Breast epithelium (tissue), 4 donors: ENCODE measurements at places on chromosomes 12 and 14. TPM values are rescaled to one million over a fixed set of nuclear protein-coding genes. Genes with fewer than 3 reads are reported as not detected.

- DNase-seq: no peak
These were observed 2.1 kb downstream of the BIN2 start for GRCh38 chr12:51321882-51322281.

DNA sequence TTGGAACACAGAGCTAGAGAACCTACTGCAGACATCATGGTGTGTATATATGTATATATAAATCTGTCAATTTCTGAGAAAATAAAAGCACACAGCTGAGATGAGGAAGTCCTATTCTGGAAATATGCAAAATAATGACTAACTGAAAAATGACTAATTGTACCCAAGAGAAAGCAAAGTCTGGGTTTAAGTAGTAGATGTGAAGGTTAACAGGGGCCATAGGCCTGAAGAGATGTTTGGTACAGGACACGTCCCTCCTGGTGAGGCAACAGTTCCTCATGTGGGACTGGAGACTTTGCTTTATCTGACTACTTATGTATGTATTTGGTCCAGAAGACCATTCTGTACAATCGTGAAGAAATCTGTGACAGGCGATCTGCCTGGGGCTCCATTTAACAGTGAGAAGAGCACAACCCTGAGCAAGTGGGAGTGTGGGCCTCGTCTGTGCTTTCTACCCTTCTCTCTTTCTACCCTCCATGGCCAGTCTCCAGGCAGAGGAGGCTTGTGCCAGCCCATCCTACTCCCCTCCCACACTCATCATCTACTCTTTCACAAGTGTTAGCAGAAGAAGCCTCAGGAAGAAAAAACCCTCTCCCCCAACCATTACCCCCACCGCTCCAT is 67.5 kb downstream of the SLC41A2 start:
- DNase-seq: no peak

DNA sequence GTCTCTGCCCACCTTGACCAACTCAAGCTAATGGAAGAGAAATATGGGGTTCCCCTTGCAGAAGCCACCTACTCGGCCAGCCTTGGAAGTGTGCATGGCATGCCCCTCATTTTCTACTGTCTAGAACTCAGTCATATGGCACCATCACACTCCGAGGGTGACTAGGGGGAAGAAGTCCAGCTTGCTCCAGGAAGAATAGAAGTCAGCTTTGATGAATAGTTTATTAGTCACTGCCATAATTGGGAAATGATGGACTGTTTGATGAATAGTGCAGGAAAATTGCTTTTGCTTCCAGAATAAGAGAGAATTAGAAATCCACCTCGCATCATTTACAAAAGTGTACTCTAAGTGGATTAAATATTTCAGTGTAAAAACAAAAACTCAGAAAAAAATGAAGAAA is 1030.6 kb downstream of the VRK1 start:
- no peak for DNase-seq

GRCh38 chr12:84624601-84625000 is 288.0 kb downstream of the SLC6A15 start:
- DNase-seq: no peak

GRCh38 chr14:77985211-77985615 is 185.0 kb upstream of the NRXN3 start:
- DNase-seq: no peak

GRCh38 chr12:106333010-106333409 is 24.5 kb upstream of the POLR3B start:
- DNase-seq: no peak

- no peak for DNase-seq
These were observed 159.7 kb downstream of the TTLL5 start for GRCh38 chr14:75820761-75821160.

DNA sequence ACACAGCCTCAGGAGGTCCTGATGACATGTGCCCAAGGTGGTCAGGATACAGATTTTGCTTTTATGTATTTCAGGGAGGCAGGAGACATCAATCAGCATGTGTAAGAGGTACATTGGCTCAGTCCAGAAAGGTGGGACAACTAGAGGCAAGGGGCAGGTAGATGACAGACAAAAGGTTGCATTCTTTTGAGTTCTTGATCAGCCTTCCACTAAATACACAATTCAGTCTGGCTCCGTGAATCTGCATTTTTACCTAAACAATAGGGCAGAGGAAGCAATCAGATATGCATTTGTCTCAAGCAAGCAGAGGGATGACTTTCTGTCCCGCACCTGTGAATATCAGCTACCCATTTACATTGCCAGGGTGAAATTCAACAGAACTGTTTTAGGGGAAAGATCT is 178.6 kb downstream of the KSR2 start:
- no peak for DNase-seq

DNA sequence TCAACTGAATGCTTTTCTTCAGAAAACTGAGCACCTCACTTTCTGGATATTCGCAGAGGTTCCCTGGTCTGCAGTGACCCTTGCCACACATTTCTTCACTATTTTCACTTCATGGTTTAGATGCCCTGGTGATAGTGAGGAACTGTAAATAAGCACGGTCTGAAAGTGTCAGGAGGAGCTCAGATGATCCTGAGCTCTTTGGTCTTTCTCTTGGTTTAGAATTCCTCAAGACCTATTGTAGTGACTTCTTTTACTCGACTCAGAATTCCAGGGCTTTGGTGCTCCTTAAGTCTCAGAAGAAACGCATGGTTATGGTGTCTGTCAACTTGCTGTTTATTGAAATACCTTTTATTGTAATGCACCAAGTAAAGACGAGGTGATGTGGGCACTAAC is 84.0 kb downstream of the SAMD4A start:
- no peak for DNase-seq

DNA sequence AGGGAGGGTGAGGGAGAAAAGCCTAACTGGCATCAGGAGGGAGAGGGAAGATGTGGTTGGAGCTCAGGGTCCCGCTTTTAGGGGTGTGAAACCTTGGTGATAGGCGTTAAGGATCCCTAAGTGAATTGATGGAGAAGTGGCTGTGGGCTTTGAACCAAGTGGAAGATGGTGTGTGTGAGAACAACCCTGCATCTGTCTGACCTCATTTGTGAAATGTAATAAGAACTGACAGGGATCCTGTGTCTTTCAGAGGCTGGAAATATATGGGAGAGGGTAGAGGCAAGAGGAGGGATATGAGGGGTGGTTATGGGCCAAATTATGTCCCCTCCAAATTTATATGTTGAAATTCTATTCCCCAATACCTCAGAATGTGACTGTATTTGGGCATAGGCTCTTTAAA is 63.8 kb upstream of the NRXN3 start:
- DNase-seq: no peak

C12orf60 gene
- 1.6 TPM for total RNA-seq

DNA sequence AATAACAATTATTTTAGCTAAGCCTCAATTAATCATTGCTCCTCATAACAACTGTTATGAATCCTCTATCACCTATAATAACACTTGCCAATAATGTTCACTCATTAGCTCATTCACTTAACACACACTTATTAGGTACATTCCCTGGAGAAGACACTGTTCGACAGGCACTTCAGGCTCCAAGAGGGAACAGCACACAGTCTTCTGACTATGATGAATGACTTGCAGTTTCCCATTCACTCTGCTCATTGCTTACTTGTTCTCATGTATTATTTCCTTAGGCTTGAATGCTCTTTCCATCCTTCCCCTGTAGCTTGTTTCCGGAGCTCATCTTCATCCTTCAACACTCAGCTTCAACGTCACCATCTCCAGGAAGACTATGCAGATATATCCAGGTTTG is 437.3 kb downstream of the TMEM132D start:
- no peak for DNase-seq

TGFB3 gene
- 24.0 TPM for total RNA-seq

CMKLR1 gene
- 30.2 TPM for total RNA-seq

CFAP54 gene
- 7.3 TPM for total RNA-seq

- peak; percentile 18 for DNase-seq
These were observed 581 bp downstream of the ARG2 start for GRCh38 chr14:67620217-67620785.

GRCh38 chr12:124563401-124563800 is 4.0 kb downstream of the NCOR2 start:
- no peak for DNase-seq

DNA sequence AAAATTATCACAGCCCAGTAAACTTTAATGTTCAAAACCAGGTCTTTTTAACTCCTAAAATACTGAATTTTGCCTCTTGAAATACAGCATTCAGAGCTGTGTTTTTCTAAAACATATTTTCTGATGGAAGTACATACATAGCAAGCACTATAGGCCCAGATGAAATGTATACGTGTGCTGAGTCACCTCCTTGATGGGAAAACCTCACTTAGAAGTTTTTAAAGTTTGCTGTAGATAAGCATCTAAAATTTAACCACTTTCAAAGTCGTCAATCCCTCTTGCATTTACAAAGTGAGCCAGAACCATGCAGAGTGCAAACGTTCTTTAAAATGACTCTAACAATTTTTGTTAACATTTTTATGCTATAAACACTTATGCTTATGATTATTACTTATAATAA is 618.8 kb downstream of the RPS29 start:
- DNase-seq: no peak

DNA sequence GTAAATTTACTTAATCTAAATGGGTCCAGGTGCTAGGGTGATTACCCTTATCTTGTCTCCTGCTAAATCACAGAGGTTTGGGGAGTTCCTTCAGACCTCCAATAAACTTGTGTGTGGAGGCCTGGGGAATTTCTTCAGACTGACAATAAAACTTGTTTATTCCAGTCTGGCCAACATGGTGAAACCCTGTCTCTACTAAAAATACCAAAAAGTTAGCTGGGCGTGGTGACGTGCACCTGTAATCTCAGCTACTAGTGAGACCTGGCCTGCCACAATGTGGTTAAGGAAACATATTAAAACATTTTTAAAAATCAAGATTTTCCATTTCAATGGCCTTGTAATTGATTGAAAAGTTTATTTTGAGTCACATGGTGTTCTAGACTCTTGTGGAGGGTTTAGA is 126.9 kb upstream of the FGD4 start:
- no peak for DNase-seq

DNA sequence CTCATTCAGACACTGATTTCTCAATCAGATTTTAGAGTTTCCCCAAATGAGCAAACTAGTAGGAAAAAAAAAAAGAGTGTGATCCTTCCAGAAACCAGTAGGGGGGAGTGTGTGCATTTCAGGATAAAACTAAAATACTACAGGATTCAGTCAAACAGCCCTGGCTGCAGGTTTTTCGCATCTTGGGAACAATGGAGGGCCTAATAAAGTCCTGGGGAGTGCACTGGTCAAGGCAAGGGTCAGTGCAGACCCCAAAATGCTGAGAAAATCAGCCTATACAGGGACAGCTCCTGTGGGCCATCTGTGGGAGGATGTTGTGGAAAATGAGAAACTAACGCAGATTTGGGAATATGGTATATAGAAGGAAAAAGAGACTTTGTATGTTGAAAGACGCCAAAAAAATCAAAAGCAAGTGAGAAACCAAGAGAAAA is 22.2 kb upstream of the ABCD4 start:
- DNase-seq: no peak

DNA sequence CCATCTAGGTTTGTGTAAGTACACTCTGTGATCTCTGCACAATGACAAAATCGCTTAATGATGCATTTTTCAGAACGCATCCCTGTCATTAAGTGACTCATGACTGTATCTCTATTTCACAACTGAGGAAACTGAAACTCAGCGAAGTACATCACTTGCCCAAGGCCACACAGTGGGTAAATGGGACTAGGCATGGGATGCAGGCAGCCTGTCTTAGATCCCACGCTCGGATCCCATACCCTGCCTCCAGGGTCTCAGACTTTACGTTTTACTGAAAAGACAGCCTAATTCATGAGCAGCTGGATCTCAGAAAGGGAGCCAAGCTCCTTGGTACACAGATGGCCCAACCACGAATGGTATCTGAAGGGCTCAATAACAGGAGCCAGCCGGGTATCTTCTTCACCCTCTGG is 2.4 kb upstream of the MLEC start:
- no peak for DNase-seq

GRCh38 chr12:80268924-80269749 is 169.8 kb downstream of the OTOGL start:
- no peak for DNase-seq
